Activated CD4-positive, alpha-beta T cell treated with anti-CD3 and anti-CD28 coated beads, Interleukin-2, amount 10 ng/mL, durations not matched to agents 24 days and 14 days (primary cell): ENCODE measurements at places on chromosomes 12 and 14. TPM values are rescaled to one million over a fixed set of nuclear protein-coding genes. Genes with fewer than 3 reads are reported as not detected.

GRCh38 chr12:101747697-101748096 is 8.4 kb upstream of the SYCP3 start:
- DNase-seq, result no peak

- DNase-seq, result no peak
Measured at GRCh38 chr14:37497422-37497821, 97.6 kb downstream of the FOXA1 start.

DNA sequence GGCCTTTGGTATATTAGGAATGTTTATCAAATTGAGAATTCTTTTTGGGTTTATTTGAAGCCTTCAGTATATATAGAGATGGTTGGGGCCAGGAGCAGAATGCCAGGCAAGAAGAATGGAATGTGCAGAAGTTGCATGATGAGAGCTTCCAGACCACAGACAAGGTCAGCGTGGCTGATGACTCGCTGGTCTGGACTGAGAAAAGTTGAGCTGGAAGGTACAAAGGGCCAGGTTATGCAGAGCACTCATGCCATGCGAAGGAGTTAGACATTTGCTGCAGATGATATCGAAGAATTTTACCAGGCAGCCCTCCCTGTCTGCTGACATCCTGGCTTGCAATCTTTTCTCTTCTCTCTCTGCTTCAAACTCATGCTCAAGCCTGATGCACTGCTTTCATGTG is 196.2 kb upstream of the ARHGAP5 start:
- DNase-seq, result no peak

DNA sequence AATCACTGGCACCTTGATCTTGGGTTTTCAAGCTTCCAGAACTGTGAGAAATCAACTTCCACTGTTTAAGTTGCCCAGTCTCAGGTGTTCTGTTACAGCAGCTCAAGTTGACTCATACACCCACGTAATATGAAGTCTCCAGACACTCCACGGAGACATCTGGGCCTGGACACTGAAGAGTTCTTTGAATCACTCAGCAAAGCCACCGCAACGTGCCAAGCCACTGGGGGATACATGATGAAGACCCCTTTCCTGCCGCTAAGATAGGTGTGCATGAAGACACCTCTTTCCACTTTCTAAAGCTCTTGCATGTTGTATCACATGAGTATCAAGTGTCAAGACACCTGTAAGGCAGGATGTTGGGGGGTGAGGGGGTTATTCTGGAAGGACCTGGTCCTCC is 311.7 kb upstream of the RTL1 start:
- no peak for DNase-seq

- no peak for DNase-seq
Measured at GRCh38 chr14:57326253-57326652, 57.5 kb downstream of the AP5M1 start.

DNA sequence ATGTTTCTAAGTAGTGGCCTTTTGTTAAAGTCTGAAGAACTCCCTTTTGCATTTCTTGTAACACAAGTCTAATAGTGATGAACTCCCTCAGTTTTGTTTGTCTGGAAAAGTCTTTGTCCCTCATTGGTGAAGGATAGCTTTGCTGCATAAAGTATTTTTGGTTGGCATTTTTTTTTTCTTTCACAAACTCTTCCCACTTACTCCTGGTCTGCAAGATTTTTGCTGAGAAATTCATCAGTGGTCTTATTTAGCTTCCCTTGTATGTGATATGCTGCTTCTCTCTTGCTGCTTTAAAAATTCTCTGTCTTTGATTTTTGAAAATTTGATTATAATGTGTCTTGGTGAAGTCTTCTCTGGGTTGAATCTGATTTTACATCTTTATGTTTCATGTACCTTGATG is 22.7 kb downstream of the TRMT5 start:
- DNase-seq, result no peak

DNA sequence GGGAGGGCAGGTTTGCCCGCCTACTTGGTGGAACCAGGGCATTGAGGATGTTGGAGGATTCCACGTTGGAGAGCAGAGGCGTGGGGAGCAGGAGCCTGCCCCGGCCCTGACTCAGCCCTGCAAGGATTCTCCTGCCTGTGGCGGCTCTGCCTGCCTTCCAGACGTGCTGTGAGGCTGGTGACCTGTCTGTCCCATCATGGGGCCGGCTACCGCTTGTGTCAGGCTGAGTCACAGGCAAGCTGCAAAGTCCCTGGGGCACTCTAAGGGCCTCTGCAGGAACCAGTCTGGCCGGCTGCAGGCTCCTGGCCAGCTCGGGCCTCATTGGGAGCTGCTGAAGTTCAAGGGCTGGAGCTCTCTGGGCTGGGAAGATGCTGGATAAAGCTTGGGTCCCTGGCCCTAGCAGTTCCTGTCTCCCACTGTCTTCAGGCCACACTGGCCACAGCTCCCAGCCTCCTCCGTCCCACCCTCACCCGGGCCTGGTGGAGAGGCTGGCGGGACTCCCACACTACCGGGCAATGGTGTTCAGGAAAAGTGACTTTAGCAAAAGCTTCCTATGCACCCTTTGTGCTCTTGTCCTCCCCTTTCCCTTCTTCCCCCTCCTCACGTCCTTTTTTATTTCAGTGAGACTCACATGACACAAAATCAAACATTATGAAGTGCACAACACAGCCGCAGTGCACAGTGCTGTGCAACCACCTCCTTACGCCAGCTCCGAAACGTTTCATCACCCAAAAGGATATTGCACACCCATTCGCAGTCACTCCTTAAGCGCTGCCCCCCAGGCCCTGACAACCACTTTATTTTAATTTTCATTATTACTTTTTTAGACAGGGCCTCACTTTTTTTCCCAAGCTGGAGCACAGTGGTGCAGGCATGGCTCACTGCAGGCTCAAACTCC is 22.0 kb upstream of the ULK1 start:
- no peak for DNase-seq

DNA sequence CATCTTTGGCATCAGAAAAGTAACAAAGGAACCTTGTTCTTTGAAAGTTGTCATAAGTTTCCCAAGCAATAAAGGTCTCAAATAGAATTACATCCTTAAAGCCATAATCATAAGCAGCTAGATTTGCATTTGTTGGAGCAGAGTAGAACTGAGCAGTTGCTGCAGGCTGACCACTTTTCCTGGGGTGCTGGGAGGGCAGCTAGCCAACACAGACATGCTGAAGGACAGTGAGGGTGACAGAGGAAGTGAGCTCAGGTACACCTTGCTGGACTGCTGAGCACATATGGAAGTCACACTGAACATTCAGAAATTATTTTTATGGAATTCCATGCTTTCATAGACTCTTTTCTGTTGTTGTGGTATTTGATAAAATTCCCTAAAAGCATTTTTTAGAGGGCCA is 66.2 kb downstream of the MARK3 start:
- DNase-seq, result no peak

DNA sequence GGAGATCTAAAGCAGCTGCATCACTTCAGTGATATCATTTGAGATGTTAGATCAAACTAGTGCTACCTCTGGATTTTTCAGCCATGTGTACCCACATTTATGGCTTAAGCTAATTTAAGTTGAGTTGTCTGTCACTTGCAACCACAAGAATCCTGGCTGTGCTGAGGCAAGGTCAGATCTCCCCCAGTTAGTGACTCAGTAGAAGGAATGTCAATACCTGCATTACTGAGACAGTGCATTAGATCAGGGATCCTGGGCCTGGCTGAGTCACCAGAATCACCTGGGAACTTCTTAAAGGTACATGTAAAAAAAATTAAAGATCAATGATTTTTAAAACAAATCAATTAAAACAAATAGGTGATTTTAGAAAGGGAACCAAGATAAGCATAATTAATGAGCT is 84.6 kb upstream of the GRIN2B start:
- DNase-seq, result no peak

DNA sequence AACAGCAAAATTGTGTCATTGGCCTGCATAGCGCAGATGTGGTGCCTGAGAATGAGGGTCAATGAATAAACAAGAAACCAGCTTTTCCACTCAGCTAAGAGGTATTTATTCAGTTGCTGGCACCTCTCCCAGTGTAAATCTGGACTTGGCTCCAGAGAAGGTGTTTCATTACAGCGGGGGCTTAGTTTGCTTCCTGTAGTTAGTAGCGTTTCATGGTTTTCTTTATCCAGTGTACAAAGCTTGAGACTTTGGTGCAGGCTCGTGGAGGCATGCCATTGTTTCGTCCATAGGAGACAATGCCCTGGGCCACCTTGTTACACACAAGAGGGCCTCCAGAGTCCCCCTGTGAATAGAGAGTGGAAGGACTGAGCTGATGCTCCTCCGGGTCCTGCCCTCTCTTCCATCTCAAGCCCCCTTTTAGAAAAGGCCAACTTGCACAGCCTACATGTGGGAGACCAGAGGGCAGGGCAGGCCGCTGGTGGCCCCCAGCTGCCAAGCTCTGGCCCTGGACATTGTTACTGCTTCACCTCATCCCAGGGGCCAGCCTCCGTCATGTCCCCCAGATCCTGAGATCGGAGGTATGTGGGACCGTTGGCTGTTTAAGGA is 3.0 kb downstream of the GZMB start:
- peak; percentile 54 for DNase-seq

DNA sequence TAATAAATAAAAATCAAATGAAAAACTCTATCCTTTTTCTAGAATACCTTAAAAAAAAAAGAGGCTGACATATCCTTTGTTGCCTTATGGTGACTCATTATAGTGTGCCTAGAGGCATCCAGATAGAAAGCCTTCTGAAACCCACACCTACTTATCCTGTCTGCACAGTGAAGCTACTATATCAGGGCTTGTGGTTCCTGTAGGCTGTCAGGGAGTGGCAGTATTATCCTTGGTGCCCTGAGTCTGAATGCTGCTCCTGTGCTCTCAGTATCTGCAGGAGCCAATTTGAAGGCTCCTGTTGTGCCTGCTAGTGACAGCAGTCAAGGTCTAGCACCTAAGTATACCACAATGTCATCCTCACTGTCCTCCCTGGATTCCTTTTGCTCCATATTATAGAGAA is 168.4 kb upstream of the AVPR1A start:
- DNase-seq, result no peak

DNA sequence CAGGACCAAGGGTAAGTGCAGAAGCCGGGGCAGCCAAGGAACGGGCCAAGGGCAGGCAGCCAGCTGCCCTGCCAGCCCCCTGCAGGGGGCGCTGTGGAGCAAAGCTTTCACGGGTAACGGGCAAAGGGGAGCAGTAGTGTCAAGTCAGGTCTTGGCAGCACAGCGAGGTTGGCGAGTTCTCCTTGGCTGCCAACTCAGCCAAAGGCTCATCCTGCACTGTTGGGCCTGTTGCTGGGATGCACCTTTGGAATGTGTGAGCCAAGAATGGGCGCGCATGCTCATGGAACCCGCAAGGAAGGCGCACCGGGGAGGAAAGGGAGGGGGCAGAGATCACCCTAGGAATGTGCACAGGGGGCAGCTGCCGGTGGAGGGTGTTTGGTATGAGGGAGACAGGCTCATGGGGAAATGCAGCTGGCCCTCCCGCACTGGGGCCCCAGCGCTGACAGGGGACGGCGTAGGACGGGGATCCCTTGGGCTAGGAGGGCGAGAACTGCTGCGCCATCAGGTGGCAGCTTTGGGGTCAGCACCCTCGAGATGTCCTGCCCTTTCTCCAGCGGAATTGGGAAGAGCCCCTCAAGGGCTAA is 138.0 kb downstream of the ASCL4 start:
- peak; percentile 91 for DNase-seq

DNA sequence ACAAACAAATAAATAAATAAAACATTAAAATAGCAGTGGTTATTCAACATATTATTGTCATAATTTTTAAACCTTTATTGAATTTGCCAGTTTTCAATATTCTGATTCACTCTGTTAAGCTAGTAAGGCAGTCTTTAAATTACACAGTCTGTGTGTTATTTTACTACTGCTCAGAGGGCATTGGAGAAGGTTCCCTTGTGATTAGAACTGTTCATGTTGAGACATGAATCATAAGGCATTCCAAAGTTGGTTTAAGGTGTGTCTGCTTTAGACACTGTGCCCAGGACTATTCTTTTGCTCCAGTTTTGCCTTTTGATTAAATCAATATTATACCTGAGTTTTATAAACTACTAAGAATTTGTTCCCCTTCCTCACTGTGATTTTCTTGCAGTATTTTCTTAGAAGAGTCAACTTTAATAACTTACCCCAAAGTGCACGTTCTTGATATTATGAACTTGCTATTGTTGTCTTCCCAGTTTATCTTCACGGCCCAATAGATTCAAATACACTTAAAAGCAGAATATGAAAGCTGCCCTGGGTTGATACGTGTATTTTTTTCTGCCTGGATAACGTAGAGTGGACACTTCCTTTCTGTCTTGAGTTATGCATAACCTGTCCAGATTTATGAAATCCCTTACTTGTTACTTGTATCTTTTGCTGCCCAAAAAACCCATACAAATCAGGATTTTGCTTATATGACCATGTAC is 105.3 kb upstream of the BCAT1 start:
- DNase-seq, result peak; percentile 54

- DNase-seq, result no peak
Measured at GRCh38 chr12:88391556-88391955, 188.7 kb downstream of the KITLG start.

- DNase-seq, result no peak
Measured at GRCh38 chr12:57234571-57235016, 5.1 kb downstream of the SHMT2 start.

- peak; percentile 70 for DNase-seq
Measured at GRCh38 chr12:64890873-64891468, 66.5 kb downstream of the TBC1D30 start.

DNA sequence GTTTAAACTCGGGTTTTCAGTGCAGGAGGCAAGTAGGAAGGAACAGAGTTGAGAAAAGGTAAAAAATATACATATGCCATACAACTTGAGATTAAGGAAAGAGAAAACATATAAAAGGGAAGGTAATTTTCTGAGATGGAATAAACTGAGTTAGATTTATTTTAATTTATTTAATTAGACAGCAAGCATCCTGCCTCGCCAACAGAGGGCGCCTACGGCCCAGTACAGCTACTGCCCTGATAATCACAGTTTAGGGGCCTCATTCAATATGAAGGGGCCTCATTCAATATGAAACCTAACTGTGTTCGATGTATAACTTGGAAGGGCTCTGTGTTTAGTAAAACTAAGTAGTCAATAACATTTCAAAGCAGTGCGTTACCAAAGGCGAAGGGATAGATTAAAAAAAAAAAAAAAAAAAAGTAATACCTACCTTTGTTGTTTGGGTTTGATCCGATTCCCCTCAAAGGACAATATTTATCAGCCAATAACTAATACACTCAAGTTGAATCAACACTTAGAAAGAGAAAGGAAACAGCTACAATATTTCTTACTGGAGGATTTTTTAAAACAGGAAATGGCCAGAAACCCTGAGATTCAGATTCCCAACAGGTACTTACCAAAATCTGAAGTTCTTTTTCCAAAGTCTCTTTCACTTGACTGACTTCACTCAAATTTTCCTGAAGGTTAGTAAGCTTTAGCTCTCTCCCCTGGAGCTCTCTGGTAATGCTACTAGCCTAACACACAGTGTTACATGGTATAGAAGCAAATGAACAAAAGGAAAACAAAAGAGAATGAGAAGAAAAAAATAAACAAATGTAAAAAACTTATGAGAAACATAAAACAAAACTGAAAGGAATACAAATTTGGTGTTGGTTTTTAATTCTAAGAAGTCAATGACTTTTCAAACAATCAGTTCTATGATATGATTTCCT is 70.0 kb upstream of the VPS33A start:
- DNase-seq, result peak; percentile 77

The ELK3 gene
- 29.6 and 33.5 TPM in 2 replicates for total RNA-seq

The ST8SIA1 gene
- 0.21 and 0.28 TPM in 2 replicates for total RNA-seq

The BCL2L14 gene
- 13.0 and 14.2 TPM in 2 replicates for total RNA-seq

The PLEK2 gene
- total RNA-seq, result 0.95 and 1.7 TPM in 2 replicates

The ACAD10 gene
- total RNA-seq, result 28.2 and 28.6 TPM in 2 replicates
